ENCODE measurements at places on chromosomes 7 and 10.

DNA sequence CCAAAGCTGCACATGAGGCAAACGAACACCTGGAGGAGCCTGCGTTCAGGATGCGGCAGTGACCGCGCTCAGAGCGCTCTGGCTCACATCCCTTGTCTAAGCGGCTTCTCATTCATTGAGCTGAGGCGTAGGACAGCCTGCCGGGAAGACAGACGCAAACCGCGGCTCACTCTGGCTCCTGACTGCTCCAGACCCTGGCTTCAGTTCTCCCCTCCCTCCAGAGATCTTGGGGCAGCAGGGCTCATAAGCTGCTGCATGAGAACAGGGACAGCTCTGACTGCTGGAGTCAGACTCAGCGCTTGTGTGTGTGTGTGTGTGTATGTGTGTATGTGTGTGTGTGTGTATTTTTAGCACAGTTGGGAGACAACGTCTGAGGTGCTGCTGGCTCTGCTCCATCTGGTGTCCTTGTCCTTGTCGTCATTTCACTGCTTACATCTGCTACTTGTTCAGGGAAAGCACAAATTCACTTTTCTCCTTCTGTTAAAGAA is 15.8 kb upstream of the LYZL2 start:
- DNase-seq, result no peak

DNA sequence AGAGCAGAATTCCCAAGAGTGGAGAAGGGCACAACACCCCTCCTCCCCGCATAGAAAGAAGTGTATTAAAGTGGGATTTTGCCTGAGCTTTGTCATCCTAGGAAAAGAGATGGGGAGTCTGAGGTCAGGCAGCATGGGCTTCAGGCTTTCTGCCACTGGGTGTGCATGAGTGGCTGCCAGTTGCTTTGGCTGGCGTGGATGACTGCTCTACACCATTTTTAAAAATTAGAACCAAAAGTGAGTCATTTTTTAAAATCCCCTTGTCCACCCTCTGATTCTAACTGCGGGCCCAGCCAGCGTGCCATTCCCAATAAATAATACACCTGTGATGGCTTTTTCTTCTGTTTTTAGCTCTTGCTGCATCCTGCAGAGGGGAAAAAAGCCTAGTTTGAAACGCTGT is 13.4 kb downstream of the SLC29A3 start:
- no peak for DNase-seq

- DNase-seq, result no peak
Observed at GRCh38 chr7:158004123-158004490, 583.5 kb downstream of the PTPRN2 start.

DNA sequence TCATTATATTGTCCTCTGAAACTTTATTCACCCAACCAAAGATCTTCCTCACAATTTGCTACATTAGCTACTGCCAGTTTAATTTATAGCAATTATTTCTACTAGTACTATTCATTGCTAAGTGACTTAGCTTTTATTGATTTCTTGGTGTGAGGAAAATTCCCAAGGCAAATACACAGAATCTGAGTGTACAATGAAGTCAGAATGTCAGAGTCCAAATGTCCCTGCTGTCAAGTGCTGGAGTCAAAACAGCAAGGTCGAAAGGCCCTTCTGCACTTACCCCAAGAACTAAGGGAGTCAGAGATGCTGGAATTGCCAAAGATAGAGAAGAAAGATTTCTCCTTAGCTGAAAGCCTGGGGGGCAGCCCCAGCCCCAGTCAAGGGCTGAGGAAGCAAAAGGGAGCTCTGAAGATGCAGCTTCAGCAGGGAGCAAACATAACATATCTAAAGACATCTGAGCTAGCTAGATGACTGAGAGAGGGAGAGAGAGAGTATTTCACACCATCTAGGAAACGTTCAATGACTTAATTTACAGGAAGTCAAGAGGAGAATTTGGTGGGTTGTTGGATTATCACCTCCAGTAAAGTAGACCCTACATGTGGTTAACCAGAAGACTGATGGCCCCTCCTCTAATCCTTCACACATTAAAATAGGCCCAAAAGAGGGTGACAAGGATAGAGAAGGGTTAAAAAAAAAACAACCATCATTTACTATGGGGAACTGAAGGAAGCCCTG is 36.6 kb upstream of the SAMD8 start:
- no peak for DNase-seq

GRCh38 chr10:24822590-24822989 is 98.9 kb upstream of the ARHGAP21 start:
- DNase-seq, result no peak

GRCh38 chr7:41816111-41816510 is 113.2 kb upstream of the INHBA start:
- DNase-seq, result no peak

Measured in foreskin keratinocyte (primary cell).